ENCODE measurements at places on chromosomes 1 and 21. TPM values are rescaled to one million over a fixed set of nuclear protein-coding genes. Genes with fewer than 3 reads are reported as not detected.
A peak's percentile ranks its signal among the peaks of the same experiment; 100 is the strongest.

DNA sequence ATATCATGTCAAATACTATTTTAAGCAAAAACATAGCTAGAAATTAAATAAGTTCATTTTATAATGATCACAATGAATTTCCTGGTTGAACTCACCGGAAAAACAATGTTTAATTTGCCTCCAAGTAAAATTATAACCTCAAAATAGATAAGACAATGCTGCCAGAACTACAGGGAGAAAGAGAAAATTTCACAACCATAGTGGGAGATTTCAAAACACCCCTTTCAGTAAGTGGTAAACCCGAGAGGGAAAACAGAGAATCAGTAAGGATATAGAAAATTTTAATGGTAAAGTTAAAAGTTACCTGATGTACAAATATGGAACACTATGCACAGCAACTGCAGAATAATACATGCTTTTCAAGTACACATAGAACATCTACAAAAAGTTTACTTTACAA lies 43.2 kb upstream of the PLA2G4A start:
- DNase-seq: no peak

GRCh38 chr1:66351478-66351877 lies 182.5 kb upstream of the SGIP1 start:
- DNase-seq: no peak

DNA sequence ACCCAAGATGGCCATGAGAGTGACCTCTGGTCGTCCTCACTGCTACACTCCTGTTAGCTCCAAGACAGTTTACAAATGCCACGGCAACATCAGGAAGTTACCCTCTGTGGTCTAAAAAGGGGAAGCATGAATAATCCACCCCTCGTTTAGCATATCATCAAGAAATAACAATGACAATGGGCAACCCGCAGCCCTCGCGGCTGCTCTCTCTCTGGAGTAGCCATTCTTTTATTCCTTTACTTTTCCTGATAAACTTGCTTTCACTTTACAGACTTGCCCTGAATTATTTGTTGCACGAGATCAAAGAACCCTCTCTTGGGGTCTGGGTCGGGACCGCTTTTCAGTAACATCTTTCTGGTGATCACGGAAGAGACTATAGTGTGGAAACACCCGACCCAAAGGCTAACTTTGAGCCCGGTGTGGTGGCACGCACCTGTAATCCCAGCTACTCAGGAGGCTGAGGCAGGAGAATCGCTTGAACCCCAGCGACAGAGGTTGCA lies 19.8 kb upstream of the COX20 start:
- no peak for DNase-seq

DNA sequence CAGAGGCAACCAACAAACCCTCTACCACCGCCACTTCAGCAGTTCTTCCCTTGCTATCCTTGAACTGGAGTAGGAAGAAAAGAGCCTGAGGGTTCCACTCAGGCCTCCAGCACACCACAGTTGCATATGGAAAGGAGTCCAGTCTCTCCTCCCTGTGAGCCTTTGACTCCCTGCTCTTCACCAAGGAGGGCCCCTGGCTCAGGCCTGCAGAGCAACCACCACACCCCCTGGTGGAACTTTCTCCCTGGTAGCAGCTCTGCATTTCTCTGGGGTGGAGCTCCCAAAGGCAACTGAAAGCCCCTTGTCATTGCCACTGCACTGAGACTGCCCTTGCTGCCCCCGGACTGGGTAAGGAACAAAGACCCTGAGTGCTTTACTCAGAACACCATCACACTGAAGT lies 1021.5 kb upstream of the ADGRL2 start:
- DNase-seq: no peak

- peak; percentile 60 for DNase-seq
Measured at GRCh38 chr1:3464649-3465025, 10.2 kb downstream of the ARHGEF16 start.

DNA sequence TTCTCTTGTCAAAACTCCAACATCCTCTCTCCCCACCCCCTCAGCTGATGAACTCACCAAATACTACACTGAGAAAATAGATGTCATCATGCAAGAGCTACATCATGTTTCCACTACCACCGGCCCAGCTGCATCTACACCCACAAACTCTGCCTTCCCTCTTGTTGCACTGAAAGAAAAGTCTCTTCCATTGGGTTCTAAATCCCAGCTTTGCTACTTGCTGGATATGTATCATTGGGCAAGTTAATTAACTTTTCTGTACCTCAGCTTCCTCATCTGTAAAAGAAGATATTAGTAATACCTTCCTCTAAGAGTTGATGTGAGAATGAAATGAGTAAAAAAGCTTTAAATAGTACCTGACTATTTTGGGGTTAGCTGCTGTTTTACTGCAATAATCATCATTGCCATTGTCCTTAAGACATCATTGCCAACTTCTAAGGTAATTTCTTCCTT lies 108.6 kb downstream of the OLFML2B start:
- no peak for DNase-seq

GRCh38 chr1:93205892-93206566 lies 25.5 kb downstream of the CCDC18 start:
- no peak for DNase-seq

- DNase-seq: no peak
Measured at GRCh38 chr1:24970399-24970753, 40.3 kb upstream of the RUNX3 start.

- no peak for DNase-seq
Measured at GRCh38 chr1:41239988-41240610, 2.0 kb downstream of the SCMH1 start.

GRCh38 chr1:37878071-37878470 lies 18.7 kb upstream of the MTF1 start:
- DNase-seq: no peak

GRCh38 chr1:112520166-112520565 lies 11.4 kb downstream of the WNT2B start:
- no peak for DNase-seq

- no peak for DNase-seq
Measured at GRCh38 chr1:108575375-108575774, 15.5 kb downstream of the EEIG2 start.

DNA sequence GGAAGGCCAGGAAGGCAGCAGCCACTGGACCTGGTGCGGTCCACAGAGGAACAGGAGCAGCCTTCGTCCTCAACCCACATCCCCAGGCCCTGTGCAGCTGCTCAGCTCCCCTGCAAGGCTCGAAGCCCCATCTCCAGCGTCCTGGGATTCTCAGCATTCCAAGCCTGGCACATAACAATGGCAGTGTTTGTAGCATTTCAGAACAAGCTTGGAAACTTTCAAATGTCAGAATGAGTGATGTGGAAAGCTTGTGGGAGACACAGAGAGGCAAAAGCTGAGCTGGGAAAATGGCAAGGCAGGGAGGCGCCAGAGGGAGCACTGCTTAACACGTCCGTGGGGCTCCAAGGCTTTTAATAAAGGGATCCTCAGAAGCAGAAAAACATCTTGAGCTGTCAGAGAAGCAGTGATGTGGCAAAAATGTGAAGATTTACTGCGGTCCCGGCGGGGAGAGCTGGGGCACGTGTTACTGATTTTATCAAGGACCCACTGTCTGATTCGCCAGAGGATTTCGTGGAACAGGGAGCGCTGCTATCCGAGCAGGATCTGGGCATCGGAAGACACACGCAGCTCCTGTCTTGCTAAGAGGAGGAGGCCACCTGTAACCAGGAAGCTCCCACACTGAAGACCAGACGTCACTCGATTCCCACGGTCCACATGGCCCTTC lies 38.1 kb downstream of the TOMM20 start:
- DNase-seq: no peak

DNA sequence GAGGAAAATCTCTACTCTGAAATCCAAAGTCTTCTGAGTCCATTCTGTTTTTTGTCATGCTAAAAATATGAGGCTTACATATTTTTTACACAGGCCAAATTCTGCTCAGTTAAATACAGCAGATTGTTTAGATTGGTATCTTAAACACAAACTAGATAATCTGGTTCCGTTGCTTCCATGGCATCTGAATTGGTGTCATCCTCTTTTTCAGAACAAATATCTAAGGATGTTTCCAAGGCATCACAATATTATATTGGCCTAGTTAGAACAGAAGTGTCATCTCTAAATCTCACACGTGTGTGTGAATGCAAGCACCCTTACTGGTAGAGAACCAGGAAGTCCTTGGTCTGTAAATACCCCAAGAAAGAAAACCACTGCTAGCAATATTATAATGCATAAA lies 151.2 kb downstream of the NRIP1 start:
- DNase-seq: no peak

DNA sequence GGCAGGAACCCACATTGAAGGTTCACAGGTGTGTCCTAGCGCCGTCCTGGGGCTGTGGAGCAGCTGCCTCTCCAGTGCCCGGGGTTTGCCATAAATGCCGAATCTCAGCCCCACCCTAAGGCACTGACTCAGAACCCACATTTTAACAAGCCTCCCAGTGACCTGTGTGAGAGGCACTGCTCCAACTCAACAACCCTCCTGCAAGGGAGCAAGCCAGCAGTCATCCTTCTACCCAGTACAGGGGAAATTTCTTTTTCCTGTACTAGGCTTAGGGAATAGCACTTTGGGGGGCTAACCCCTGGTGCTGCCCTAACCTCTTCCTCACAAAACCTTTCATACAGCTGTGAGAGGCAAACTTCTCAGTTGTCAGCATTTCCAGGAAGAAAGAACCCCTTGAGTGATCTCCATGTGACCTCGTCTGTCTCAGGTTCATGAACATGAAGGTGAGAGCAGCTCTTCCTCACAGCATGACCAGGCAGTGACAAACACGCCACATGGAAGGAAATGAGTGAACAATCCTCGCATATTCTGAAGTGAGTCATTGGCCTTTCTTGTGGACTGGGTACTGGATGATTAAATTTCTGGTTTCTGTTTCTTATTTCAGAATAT lies 11.4 kb upstream of the BCAR3 start:
- peak; percentile 63 for DNase-seq

DNA sequence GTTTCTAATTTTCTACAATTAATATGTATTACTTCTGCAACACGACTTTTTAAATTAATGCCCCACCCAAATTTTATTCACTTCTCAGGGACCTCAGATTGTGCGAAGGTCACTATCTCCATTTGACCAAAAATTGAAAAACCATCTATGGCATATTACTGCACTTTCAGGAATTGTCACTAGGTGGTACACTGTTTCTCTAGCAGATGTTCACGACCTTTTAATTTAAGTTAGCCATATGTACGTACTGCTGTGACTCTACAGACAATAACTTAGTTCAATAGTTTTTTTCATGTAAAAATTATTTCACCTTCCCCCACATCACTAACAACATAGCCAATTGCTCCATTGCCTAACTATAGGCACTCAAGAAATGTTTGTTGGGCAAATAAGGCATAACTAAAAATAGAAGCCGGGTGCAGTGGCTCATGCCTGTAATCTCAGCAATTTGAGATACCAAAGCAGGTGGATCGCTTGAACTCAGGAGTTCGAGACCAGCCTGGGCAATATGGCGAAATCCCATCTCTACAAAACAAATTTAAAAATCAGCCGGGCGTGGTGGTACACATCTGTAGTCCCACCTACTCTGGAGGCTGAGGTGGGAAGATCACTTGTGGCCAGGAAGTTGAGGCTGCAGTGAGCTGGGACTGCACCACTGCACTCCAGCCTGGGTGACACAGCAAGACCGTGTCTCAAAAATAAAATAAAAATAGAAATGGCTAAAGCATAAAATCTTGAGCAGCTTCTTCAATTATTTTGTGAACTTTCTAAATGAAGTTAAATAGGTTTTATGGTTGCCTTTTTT lies 75.7 kb upstream of the PKN2 start:
- DNase-seq: no peak

- DNase-seq: no peak
Measured at GRCh38 chr1:23191199-23191598, 22.5 kb upstream of the LUZP1 start.

GRCh38 chr1:185479796-185480195 lies 162.8 kb upstream of the IVNS1ABP start:
- DNase-seq: no peak

DNA sequence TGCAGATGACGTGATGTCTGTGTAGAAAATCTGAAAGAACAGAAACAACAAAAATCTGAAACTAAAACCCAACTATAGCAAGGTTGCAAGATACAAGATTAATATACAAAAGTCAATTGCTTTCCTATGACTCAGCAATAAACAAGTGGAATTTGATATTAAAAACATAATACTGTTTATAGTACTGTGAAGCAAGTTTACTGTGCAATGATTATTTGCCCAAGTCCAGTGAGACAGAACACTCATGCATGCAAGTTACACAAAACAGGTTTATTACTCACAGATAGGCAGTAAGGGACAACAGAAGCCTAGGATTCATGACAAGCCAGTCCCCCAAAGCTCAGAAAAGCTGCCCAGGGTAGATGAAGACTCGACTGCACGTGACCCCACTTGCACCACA lies 62.4 kb upstream of the RAB4A start:
- DNase-seq: no peak

- DNase-seq: peak; percentile 44
Measured at GRCh38 chr1:5743435-5744095, 248.7 kb downstream of the NPHP4 start.

DNA sequence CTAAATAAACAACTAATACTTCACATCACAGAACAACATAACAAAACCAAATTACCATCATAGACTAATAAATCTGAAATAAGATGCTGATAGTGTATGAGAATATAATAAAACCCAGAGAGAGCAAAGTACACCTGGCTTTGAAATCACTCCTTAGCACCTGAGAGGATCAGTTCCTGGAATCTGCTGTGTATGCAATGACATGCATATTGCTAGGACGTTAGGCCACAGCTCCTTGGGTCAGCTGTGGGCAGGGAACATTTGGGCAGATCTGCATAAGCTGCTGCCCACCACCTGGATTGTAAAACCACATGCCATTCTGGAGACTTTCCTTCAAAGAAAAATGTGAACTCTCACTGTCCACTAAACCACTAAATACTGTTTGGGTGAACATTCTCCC lies 81.1 kb downstream of the NR5A2 start:
- DNase-seq: no peak

GRCh38 chr1:37028981-37029617 lies 5.2 kb downstream of the GRIK3 start:
- DNase-seq: no peak

GRCh38 chr1:150760013-150760412 lies 5.6 kb downstream of the CTSS start:
- DNase-seq: no peak

DNA sequence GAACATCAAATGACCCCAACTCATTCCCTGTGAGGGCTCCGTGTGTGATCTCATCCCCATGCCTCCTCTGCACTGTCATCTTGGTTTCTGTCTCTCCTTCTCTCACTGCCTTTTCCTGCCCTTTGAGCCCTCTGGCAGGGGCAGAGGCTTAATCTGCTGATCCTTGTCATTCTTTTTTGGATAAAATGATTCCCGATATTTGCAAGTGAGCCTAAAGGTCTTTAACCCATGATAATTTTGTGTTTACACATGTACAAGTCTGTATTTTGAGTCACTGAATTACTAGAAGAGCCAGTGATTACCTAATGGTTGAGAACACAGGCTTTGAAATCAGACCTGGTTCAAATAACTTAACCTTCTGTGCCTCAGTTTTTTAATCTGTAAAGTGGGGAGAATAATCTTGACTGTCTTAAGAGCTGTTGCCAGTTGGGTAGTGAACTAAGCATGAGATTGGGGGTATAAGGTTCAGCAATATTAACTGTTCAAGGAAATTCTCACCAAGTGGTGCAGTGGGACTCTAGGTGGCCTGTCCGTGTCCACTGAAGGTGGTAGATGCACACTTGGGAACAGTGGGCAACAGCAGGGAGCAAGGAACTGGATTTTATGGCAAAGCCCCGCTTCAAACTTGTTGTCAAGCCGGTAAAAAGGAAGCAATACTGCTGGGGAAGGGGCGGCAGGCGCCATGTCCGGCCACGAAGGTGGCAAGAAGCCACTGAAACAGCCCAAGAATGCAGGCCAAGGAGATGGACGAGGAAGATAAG lies 1.6 kb downstream of the ECHDC2 start:
- no peak for DNase-seq

Gene PTGFRN
- total RNA-seq: 31.2 TPM

Gene IFNLR1
- total RNA-seq: 11.1 TPM

Gene CFHR2
- total RNA-seq: not detected

Gene KCNC4
- 11.1 TPM for total RNA-seq

Gene FCRL5
- 0.93 TPM for total RNA-seq

Gene APOBEC4
- total RNA-seq: not detected

Gene TMEM61
- 2.3 TPM for total RNA-seq

Measured in upper lobe of right lung (tissue), 1 donor.